ENCODE measurements at places on chromosomes 4 and X.

DNA sequence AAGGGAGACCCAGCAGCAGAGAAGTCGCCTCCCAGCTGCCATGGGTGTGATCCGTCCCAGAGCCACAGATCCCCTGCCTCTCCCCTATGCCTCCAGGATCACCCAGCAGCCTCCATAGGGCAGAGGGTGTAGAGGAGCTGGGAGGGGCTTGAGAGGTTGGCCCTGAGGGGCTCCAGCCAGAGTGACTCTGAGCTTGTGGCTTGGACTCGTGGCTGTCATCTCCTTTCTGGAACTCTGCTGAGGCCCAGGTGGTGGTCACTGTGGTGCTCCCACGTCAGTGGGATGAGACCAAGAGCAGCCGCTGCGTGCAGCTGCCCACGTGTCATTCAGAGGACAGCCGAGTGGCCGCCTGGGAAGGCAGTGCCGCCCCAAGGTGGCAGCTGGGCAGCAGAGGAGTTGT, 4.2 kb downstream of the TACC3 start:
- no peak for DNase-seq

DNA sequence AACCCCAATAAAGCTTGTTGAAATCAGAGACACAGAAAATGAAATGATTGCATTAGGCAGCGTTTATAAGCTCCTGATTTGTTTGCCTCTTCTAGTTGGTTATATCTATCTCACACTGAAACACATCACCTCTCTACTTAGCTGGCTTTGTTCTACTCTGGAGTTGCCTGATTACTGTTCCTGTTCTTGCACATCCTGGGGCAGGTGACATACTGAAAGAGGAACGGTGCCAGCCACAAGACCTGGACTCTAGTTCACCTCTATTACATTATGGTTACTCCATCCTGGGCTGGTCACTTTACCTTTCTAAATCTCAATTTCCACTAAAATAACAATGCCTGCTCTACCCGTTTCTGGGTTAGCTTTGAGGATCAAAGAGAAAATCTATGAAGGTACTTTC, 47.9 kb downstream of the TRIM2 start:
- no peak for DNase-seq

DNA sequence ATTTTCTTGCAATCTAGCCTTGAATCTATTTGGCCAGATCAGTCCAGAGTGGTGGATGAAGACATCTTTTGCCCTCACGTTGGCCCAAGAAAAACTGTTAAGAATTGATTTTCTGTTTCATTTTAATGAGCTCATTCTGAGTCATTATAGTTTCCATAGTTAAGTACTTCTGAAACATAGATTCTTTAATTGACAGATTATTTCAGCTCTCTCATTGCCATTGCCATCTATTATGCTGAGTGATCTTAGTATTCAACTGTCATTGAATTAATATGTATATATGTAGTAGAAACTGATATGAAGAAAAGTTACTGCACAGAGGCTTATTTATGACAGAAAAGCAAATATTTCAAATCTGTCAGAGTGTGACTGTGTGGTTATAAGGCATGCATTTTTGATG, 45.5 kb upstream of the PPP1R2C start:
- no peak for DNase-seq

GRCh38 chr4:148076964-148077363, 345.1 kb downstream of the ARHGAP10 start:
- no peak for DNase-seq

DNA sequence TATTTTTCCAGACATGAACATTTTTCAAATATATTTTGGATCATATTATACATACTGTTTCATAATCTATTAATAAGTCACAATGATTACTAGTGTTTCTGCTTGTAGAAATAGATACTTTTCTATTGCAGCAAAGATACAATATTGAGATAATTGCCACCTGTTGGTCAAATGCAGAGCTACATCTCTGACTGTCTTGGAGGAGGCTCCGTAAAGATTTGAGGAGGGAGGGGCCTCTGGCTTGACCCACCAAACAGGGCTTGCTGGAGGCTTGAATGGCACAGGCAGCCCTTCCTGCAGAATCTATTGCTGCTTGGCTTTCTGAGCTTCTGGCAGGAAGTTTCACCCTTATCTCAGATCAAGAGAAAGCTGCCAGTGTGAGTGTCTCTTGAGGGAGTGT, 99.3 kb upstream of the ARMCX2 start:
- no peak for DNase-seq

GRCh38 chr4:80495865-80496264, 160.3 kb downstream of the CFAP299 start:
- DNase-seq, result no peak
